ENCODE measurements at places on chromosomes 2 and 18. TPM values are rescaled to one million over a fixed set of nuclear protein-coding genes. Genes with fewer than 3 reads are reported as not detected.

The TMEM163 gene
- not detected for total RNA-seq

The EVX2 gene
- not detected for total RNA-seq

- H3K4me3 ChIP-seq: no peak overlapping the region
- no peaks in the 10 kb centered on the region for H3K27me3 ChIP-seq
- H3K27ac ChIP-seq: no peak overlapping the region
- H3K4me1 ChIP-seq: peaks cover 4% of the 10 kb centered on the region
- H3K36me3 ChIP-seq: no peaks in the 10 kb centered on the region
Measured at GRCh38 chr2:144520756-144521487, 1.0 kb upstream of the ZEB2 start.

- no peaks in the 10 kb centered on the region for H3K27me3 ChIP-seq
- peak overlapping the region; percentile 41 for H3K4me3 ChIP-seq
- H3K27ac ChIP-seq: peak overlapping the region; percentile 68
- peaks cover 26% of the 10 kb centered on the region for H3K4me1 ChIP-seq
- no peaks in the 10 kb centered on the region for H3K36me3 ChIP-seq
- DNase-seq: no peak
Measured at GRCh38 chr18:2978208-2978607, 34.7 kb downstream of the LPIN2 start.

The SFTPB gene
- total RNA-seq: not detected

The TTC32 gene
- total RNA-seq: 1.9 TPM

DNA sequence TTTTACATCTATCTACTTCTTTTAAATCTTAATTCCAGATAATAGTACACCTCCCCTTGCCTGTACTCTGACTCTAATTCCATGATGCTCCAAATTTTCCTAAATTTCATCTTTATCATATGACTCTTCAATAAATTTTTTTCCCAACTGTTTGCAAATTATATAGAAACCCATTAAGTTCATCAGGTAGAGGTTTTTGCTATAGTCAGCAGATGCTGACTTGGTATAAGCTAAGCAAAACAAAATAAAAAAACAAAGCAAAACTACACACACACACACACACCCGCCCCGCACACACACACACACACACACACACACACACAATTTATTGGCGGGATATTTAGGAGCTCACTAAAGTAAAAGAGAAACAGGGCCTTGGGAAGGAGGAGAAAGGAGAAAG, 1047.8 kb upstream of the FAM98A start:
- H3K4me3 ChIP-seq: no peak overlapping the region
- DNase-seq: no peak
- no peaks in the 10 kb centered on the region for H3K27me3 ChIP-seq
- H3K36me3 ChIP-seq: no peaks in the 10 kb centered on the region
- no peak overlapping the region for H3K27ac ChIP-seq

Data from IMR-90 (cell line).